ENCODE measurements at places on chromosomes 3 and 15. TPM values are rescaled to one million over a fixed set of nuclear protein-coding genes. Genes with fewer than 3 reads are reported as not detected.

- no peak for DNase-seq
Measured at GRCh38 chr3:140708815-140709214, 31.0 kb downstream of the TRIM42 start.

MYRIP gene
- total RNA-seq, result under 0.01 TPM

MOBP gene
- under 0.01 TPM for total RNA-seq

DNA sequence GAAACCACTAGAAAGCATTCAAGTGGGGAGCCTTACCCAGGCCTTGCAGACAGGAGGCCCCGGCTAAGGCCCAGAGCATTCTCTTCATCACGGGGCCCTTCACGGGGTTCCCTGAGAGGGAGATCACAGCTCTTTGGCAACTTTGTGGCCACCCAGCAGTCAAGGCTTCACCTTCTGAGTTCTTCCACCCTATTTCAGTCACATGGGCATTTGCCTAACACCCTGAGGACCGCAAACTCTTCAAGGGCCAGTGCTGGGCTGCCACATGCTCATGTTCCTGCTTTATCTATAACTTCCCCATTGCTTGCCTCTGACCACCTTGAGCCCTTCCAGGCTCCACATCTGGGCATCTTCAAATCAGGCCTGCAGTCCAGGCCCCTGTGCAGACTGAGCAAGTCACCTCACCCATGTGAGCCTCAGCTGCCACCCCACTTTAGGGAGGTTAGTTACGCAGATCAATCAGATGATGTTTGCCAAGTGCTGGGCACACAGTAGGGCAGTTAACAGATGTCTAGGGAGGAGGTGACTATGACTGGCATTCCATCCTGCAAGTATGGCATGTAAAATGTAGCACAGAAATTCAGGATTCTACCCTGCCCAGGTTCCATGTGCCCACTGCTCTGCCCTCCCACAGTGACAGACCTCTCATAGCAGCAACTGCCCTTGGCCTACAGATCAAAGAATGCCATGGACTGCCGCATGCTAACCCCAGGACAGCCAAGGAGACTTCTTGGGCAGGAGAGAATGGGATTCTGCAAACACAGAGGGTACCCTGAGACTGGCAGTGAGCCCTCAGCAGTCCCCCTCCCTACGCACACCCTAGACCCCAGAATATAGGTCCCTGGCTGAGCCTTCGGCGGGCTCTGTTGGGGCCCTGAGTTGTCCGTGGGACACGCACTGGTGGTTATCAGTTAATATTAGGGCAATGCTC is 37.6 kb upstream of the ZNF710 start:
- DNase-seq, result no peak

- no peak for DNase-seq
Measured at GRCh38 chr15:44705986-44706385, 5.1 kb downstream of the PATL2 start.

DNAH12 gene
- total RNA-seq, result under 0.01 TPM

DNA sequence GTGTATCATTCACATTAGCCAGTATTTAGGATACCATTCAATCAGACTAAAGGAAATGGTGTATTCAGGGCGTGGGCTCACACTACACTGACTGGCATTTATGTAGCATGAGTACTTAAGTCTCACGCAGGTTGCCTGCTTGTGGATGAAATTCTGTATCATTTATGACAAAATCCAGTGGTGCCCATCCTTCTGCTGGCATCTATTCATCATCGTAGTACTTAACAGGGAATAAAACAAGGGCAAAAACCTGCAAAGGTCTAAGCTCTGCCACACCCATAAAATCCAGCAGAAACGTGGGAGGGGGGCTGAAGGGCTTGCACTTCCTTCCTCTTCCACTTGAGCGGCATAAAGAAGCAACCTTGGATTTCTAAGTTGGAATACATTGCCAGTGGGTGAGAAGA is 2.7 kb downstream of the GAP43 start:
- DNase-seq, result no peak

DNA sequence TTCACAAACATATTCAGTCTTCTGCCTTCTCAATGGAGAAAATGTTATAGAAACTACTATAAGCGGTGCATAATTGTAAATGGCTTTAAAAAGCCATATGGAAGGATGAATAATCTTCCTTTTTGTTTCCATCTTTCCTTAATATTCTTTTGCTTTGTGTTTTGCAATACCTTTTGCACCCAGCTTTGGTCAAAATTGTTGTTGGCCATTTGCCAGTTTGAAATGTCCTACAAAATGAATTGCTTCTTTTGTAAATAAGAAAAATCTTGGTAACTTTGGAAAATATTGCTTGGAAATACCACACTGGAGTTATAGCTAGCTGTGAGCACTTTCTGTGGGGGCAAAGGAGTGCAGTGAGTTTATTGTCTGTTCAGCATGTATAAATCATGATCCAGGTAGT is 93.5 kb upstream of the NR2F2 start:
- no peak for DNase-seq

- no peak for DNase-seq
Measured at GRCh38 chr3:138450181-138450580, 15.8 kb downstream of the ESYT3 start.

DNA sequence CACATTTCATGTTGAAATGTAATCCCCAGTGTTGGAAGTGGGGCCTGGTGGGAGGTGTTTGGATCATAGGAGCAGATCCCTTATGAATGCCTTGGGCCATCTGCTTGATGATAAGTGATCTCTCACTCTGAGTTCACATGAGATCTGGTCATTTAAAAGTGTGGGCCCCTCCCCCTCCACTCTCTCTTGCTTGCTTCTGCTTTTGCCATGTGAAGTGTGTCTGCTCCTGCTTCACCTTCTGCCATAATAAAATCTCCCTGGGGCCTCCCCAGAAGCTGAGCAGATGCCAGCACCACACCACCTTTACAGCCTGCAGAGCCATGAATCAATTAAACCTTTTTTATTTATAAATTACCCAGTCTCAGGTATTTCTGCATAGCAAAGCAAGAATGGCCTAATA is 14.2 kb upstream of the CD200R1L start:
- no peak for DNase-seq

ITIH4 gene
- total RNA-seq, result 7.5 TPM

DNA sequence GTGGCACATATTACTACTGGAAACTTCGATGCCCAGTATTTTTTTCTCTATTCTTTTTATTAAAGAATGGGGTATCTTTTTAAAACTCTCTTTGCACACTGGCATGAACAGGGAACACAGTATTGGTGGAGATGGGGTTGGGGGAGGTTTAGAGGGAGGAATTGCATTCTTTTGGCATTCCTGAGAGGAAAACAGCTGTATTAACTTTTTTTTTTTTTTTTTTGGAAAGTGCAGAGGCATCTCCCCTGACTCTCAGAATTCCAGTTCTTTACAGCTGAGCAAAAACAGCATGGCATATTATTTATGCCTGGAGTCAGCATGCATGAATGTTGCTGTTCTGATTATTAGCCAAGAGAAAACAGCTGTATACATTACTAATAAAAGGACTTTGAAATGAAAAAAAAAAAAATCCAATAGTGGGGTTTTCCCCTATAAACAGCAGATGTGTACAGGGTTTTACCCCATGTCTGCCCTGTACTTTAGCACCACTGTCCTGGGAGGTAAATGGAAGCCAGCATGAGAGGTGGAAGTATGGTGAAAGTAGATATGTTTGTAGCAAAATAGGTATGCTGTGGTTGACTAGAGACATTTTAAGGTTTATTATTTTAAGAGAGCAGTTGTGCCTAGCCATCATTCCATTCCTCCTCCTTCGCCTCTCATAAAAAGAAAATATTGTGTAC is 132.2 kb downstream of the FNDC3B start:
- DNase-seq, result no peak

GRCh38 chr3:28188686-28189085 is 52.7 kb upstream of the CMC1 start:
- no peak for DNase-seq

DNA sequence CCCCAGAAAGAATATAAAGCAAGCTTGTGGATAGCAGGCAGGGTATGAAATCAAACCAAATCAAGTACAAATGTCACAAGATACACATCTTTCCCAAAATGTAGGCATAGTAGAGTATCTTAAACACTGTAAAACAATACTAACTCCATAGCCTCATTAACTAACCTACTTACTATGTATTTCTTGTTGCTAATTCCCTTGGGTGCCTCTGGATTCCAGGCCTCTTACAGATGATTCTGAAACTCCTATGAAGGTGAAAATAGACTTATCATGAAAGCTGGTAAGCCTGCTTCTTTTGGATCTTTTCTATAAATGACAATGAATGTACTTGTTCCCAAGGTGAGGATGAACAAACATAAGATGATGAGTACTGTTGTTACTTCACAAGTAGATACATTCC is 93.8 kb downstream of the FRMD5 start:
- DNase-seq, result no peak

- DNase-seq, result no peak
Measured at GRCh38 chr3:39445927-39446326, 21.6 kb upstream of the MOBP start.

GRCh38 chr3:33054100-33055092 is 42.5 kb downstream of the GLB1 start:
- no peak for DNase-seq

- DNase-seq, result no peak
Measured at GRCh38 chr3:105521770-105522169, 155.1 kb downstream of the ALCAM start.

DNA sequence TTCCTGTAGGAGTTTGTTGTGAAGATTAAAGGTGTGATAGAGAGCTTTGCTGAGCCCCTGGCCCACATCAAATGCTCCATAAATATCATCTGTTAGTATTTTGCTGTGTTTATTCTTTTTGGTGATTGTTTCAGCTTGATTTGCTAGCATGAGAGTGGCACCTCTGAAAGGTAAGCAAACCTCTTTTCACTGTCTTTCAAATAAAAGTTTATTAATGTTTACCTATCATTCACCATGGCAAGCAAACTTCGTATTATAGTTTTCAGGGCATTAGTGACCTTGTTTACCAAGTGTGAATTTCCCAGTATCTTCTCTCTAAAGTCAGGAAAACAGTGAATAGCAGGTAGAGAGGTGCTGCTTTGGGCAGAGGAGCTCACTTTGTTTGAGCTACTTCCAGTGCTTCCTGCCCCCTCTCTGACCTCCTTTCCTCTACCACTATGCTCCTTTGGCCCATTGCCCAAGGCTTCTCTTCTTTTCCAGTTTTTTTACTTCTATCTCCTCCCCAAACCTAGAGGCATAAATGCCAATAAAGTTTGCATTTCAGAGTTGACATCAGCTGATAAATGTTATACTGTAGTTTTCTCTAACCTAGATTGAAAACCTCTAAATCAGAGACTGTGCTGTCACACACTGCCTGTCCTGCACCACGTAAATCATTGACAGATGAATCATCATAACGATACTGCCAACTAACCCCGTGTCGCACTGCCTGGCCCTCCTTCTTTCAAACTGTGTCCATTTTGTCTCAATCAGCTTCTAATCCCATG is 569.0 kb downstream of the TUSC7 start:
- no peak for DNase-seq

DNA sequence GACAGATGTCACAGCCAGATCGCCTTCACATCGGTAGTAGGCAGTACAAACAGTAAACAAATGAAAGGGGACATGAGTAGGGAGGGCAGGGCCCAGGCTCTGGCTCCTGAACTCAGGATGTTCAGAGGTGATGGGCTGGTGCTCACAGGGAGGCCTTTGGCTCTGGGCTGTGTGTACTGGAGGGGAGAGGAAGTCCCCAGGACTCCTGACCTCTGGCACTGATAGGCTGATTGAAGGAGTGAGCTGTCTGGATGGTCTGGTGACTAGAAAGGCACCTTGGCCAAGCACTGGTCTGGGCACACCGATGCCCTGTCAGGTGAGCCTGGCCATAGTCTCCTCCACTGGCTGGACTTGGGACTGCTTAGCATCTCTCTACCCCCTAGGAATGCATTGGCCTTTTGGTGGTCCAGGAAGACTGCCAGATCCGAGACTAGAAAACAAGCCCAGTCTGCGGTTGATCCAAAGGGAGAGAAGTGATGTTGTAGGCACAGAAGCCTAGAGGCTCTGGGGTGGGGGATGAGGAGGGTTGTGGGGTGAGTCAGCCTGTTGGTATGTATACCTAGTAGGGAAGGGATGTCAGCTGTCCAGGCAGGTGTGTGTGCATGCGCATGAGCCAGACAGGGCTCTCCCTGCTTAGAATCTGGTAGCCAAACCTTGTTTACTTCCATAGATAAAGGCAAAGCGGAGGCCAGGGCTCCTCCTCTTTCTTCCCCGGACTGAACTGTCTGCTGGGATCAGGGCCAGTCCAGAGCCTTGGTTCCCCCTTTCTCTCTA is 1.9 kb downstream of the SPINT1 start:
- no peak for DNase-seq

DNA sequence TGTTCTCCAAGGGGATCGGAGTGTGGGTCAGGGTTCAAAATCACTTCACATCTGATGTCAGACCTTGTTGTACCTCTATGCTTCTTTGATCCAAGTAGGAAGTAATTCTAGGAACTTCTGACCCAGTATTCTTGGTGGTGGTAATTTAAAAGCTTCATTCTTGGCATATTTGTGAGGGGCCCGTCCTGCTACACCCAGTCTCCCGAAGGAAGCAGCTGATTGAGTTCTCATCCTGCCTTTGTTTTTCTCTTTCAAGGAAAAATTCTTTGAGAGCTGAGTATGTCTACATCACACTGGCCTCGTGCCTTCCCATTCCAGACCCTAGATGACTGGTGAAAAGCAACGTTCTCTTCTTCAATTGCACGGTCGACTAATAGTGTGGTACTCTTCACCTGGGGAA is 234.4 kb upstream of the TPRG1 start:
- no peak for DNase-seq

- no peak for DNase-seq
Measured at GRCh38 chr3:181103605-181104004, 114.1 kb upstream of the DNAJC19 start.

P4HTM gene
- 59.0 TPM for total RNA-seq

HCLS1 gene
- total RNA-seq, result 63.0 TPM

- DNase-seq, result no peak
Measured at GRCh38 chr3:141525814-141526213, 39.0 kb downstream of the RASA2 start.

DNA sequence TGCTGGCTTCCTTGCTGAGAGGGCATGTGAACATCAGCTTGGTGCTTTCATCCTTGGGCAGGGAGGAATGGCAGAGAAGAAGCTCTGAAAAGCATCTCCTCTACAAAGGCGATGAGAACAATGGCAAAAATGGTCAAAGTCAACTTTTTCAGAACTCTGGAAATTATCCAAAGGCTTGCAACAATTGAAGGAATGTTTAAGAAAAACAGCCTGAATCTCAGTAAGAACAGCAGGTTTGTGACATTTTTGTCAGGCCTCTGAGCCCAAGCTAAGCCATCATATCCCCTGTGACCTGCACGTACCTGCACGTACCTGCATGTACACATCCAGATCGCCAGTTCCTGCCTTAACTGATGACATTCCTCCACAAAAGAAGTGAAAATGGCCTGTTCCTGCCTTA is 51.8 kb downstream of the ONECUT1 start:
- DNase-seq, result no peak

CCDC9B gene
- total RNA-seq, result 4.6 TPM

GABRB3 gene
- total RNA-seq, result 0.54 TPM

SMCO1 gene
- not detected for total RNA-seq

EMC7 gene
- total RNA-seq, result 8.9 TPM

- no peak for DNase-seq
Measured at GRCh38 chr3:193731656-193732055, 138.6 kb downstream of the OPA1 start.

DNA sequence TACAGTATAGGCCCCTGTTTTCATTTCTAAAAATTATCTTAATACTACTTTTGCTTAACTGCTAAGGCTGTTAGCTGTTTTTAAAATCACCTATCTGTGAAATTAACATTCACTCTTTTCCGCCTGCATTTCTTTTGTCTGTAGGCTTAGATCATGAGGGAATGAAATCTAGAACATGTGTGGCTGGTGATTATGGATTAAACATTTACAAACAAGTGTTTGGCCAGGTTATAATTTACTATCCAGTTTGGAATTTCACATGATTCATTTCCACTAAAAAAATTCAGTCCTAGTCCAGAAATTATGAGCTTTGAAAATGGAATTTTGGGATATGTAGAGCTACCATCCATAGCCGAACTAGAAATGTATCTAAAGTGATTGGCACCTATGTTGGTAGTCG is 39.1 kb downstream of the GOLM2 start:
- DNase-seq, result no peak

Measured in hematopoietic multipotent progenitor cell (in vitro differentiated cells).